ENCODE measurements at places on chromosomes 6 and 20.

DNA sequence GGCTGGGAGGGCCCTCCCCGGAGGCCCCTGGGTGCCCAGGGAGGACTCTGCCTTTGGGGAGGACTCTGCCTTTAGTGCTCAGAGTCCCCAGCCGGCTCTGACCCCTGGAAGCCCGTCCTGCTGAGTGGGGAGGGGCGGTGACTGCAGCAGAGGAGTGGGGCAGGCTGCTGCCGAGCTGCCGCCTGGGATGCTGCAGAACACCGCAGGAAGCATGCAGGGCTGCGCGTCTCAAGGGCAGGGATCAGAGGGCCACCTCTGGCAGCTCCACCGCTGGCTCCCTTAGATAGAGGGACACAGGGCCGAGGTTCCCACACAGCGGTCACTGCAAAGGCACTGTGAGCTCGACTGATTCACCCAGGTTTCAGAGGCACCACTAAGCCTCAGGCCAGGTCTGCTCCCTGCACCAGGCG lies 82.2 kb upstream of the GATA5 start:
- DNase-seq = peak; percentile 29

- DNase-seq = peak; percentile 63
Measured at GRCh38 chr6:117938311-117938995, 31.4 kb downstream of the SLC35F1 start.

GRCh38 chr6:70281923-70282311 lies 21.0 kb downstream of the COL9A1 start:
- no peak for DNase-seq

DNA sequence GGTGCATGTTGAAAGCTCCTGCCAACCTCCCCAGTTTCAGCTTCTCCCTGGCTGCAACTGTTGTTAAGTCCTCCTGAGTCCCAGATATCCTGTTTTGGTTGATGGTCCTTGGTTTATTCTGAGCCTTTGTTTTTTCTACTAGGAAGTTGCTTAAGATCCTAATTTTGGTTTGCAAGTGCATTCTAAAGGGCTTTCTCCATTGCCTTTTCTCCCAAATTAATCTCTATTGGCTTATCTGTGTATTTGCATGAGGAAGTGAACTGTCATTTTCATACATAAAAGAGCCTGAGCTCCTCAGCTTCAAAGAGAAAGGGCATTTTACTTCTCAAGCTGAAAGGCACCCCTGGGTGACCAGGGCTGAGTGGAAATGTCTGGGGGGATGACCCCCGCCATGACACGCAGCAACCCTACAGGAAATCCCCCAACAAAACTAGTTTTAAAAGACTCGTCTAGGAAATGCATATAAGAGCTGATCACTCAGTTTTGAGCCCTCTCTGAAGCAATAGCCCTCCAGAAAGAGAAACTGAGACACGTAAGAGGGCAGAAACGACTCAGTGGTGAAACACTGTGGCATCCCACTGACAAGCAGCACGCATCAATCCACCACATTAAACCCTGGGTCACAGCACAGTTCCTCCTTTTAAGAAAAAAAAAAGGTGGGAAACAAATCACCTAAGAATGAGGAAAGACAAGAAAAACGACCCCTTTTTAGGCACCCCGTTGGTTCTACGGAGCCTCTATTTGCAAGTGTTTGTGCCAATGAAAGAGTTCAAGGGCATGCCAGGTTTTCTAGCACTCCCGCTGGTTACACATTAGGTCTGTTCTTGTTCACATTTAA lies 140.9 kb downstream of the THBS2 start:
- DNase-seq = no peak

- DNase-seq = no peak
Measured at GRCh38 chr6:156881687-156882629, 104.8 kb downstream of the ARID1B start.

GRCh38 chr6:118574051-118574865 lies 26.2 kb downstream of the PLN start:
- DNase-seq = no peak

DNA sequence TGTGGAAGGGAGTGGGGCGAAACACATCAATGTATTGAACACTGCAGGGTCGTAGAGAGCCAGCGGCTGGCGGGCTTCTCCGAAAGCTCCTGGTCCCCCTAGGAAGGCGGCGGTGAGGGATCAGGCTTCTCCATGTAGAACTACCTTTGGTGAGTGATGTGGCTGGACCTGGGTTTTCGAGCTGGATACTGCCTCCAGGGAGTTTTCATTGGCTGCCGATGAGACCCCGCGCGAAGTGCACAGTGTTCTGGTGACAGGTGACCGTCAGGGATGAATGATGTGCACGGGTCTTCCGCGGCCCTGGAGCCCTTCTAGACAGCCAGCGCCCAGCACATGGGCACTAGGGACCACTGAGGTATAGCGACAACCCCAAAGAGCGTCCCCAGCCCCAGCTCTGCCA lies 16.4 kb downstream of the ABT1 start:
- no peak for DNase-seq

- DNase-seq = no peak
Measured at GRCh38 chr6:169881398-169881797, 130.0 kb downstream of the ERMARD start.

DNA sequence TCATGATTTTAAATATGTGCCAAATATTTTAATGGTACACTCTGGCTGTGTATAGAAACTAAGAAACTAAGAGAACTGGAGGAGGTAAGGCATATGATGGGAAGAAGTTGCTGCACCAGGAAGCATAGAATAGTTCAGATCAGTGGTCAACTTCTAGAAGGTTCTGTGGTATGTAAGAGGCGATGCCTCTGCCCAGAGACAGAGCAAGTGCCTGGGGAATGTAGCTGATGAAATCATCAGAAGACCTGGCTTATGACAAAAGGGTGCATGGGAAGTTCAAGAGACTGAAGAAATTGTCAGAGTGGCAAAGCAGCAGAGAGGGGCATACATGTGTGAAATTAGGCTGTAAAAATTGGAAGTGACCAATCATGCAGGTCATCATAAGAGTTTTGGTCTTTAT lies 580.8 kb downstream of the BMP2 start:
- no peak for DNase-seq

GRCh38 chr6:142385352-142385751 lies 83.5 kb downstream of the ADGRG6 start:
- DNase-seq = no peak

DNA sequence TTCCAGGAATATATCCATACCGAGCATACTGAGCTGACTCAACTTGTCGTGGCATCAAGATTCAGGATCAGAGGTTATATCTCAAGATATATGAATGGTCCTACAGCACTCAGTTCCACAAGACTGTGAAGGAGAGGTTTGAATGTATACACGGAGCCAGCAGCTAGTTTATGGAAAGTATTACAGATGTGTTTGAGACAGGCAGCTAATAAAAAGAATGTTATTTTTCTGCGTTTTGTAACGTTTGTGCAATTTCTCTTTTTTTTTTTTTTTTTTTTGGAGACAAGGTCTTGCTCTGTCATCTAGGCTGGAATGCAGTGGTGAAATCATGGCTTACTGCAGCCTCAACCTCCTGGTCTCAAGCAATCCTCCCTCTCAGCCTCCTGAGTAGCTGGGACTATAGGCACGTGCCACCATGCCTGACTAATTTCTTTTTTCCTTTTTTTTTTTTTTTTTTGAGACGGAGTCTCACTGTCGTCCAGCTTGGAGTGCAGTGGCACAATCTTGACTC lies 3.4 kb upstream of the FAM110A start:
- no peak for DNase-seq

- peak; percentile 58 for DNase-seq
Measured at GRCh38 chr6:113859349-113860180, 2.4 kb downstream of the MARCKS start.
